H7 (cell line): ENCODE measurements at places on chromosomes 4 and X. TPM values are rescaled to one million over a fixed set of nuclear protein-coding genes. Genes with fewer than 3 reads are reported as not detected.

Gene IL13RA2
- total RNA-seq: not detected in 2 replicates

Gene MAGEB4
- not detected in 2 replicates for total RNA-seq

Gene TMEM184C
- total RNA-seq: 24.9 and 34.3 TPM in 2 replicates

Gene KLKB1
- total RNA-seq: 11.8 and 16.3 TPM in 2 replicates

Gene ZNF732
- not detected in 2 replicates for total RNA-seq

Gene LRIT3
- total RNA-seq: 0.07 and 0.14 TPM in 2 replicates
